Islet precursor cell (in vitro differentiated cells): ENCODE measurements at places on chromosomes 2 and 18.

- DNase-seq = no peak
These were observed 601.7 kb downstream of the ARHGAP15 start for GRCh38 chr2:143730953-143731260.

DNA sequence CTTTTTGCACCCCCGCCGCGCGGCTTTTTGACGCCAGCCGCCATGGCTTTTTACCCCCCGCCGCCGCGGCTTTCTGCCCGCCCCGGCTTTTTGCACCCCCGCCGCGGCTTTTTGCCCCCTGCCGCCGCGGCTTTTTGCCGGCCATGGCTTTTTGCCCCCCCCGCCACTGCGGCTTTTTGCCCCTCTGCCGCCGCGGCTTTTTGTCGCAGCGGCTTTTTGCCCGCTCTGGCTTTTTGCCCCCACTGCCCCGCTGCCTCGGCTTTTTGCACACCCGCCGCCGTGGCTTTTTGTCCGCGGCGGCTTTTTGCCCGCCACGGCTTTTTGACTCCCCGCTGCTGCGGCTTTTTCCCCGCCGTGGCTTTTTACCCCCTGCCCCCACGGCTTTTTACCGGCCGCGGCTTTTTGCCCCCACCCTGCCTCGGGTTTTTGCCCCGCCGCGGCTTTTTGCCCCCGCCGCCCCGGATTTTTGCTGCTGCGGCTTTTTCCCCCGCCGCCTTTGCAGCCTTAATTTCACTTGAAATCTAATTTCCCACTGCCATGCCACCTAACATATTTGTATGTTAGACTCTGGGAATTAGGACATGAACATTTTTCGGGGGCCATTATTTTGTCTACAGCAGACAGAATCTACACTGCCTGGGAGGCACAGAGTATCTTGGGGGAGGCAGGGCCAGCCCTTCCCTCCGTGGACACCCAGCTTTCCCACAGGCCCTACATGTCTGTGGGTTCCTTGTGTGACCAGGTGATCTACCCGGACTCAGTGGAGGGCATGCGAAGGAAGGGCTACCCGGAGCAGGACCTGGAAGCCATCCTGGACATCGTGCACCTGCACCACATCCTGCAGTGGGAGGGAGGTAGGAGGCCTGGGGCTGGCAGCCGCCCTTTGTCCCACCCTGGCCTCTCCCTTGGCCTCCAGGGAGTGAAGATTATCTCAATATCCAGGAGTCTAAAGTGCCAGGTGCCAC, 3031.0 kb upstream of the TEKT4 start:
- DNase-seq = no peak

- DNase-seq = no peak
These were observed 259.8 kb downstream of the STK39 start for GRCh38 chr2:167987558-167987957.

DNA sequence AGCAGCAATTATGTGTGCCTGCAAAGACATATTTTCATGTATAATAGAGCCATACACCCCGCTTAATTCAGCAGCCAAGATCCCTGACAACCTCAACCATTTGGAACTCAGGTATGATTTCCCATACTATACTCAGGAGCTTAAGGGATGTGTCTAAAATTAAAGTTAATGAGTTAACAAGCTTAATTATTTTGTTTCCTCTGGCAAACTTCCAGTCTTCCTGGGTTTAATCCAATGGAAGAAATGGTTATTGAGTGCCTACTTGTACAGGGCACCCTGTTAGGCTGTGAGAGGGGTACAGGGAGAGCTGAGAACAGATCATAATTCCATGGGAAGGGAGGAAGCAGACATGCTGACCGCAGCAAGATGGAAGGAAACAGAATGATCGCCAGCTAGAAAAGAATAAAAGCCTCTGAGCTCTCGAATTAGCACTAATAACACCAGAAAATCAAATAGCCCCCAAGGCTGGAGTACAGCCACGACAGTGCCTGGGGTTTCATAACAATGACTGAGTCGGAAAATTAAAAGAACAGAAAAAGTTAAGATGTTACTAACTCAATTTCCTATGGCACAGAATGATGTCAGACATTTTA, 20.8 kb upstream of the CEP68 start:
- no peak for DNase-seq

DNA sequence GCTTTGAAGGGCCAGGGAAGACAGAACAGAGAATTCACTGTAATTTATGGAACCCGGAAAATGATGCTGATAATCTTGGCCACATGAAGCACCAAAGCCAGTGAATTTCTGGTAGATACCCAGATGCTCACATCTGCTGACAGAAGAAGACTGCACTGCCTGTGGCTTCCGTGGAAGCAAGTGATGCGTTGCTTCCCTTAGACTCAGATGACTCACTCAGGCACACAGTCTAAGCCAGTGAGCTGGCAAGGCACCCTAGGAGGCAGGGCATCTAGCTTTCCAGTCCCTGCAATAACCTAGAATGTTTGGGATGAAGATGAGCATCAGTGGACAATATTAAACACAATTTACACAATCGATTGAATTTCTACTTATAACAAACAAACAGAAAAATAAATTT, 284.7 kb downstream of the CMPK2 start:
- no peak for DNase-seq

DNA sequence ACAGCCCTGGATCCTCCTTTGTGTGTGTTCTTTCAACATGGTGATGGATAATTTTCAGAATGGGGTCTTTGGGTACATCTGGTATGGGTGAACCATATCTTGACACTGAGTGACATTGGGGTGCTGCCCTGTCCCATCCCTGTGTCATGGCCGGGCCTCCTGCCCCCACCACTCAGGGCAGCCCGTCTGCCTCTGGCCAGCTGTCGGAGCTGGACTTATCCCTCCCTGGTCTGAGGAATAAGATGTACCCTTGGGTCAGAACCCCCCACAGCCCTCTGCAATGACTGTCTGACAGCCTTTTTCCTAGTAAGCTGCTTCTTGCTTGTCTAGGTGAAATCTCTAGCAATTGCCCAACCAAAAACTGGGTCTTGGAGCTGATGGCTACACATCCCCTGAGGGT, 142.9 kb downstream of the SH3RF3 start:
- no peak for DNase-seq

DNA sequence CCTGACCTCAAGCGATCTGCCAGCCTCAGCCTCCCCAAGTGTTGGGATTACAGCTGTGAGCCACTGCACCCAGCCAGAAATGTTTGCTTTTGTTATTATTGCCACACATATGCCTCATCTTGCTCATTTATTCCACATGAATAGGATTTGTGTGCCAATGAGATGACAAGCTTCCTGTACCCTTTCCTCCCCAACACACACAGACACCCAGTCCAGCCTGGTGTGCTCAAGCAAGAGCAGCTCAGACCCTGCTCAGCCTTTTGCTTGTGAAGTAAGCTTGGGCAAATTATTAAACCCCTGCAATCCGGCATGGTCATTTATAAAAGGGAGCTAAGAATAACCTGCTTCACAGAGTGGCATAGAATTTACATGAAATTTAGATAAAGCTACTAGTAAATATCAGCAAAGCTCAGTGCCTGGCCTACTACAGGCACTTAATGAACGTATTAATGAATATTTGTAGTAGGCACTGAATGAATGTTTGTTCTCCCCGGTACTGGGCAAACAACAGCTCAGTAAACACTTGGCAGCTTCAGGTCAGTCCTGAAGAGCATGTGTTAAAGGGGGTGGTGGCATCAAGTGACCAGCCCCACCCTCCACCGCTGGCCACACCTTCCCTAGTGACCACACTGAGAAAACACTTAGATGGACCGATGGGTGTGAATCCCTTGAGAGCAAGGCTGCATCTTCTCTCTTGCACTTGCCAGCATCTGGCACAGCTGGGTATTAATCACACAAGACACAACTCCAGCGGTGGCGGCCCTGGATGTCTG, 280.2 kb downstream of the SRBD1 start:
- DNase-seq = no peak

- no peak for DNase-seq
These were observed 25.4 kb upstream of the SCN7A start for GRCh38 chr2:166519391-166519962.
